Left renal cortex interstitium (tissue), 4 donors: ENCODE measurements at places on chromosomes 5 and 9. TPM values are rescaled to one million over a fixed set of nuclear protein-coding genes. Genes with fewer than 3 reads are reported as not detected.

DNA sequence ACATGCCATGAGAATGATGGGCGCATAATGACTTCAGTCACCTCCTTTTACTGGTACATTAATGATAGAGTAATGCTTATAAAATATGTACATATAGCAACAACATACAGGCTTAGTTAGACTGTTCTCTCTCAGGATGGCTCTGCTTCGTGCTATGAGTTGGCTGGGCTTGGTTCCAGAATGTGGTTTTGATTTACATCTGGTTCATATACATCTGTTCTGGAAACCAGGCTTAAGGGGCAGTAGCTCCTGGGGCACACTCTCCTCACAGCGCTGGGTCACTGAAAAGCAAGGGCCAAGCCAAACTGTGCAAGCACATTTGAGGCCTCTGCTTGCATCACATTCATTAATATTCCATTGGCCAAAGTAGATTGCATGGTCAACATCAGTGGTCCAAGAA is 44.9 kb downstream of the PCSK1 start:
- DNase-seq = no peak

DNA sequence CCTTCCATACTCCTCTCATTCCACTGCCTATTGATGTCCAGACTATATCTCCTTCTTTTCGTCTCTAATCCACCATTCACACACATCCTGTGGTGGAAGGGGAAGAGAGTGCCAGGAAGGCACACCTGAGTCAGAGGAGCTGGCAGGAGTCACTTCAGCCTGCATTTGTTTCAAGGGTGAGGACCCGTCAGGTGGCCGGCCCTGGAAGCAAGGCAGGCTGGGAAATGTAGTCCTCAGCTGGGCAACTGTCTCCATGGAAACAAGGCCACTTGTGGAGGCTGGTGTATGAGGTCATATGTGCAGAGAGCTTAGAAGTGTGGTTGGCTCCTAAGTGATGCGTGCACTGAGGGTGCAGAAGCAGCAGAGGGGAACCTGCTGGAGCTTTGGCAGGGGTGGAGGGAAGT is 278.4 kb downstream of the NSG2 start:
- DNase-seq = no peak

Gene CTXN3
- not detected for polyA plus RNA-seq

Gene GKAP1
- polyA plus RNA-seq = 15.7 TPM

- no peak for DNase-seq
These were observed 2.5 kb upstream of the ST6GALNAC4 start for GRCh38 chr9:127919253-127919815.

- no peak for DNase-seq
These were observed 768 bp downstream of the YTHDC2 start for GRCh38 chr5:113514289-113514635.

GRCh38 chr5:14672082-14672481 is 7.6 kb downstream of the OTULIN start:
- DNase-seq = no peak
